ENCODE measurements at places on chromosomes 3 and 15. TPM values are rescaled to one million over a fixed set of nuclear protein-coding genes. Genes with fewer than 3 reads are reported as not detected.

GRM7 gene
- 0.16 TPM for total RNA-seq

PPP2R3A gene
- 73.4 TPM for total RNA-seq

SAMMSON gene
- not detected for total RNA-seq

- no peak for DNase-seq
These were observed 86.8 kb downstream of the MYO5A start for GRCh38 chr15:52441841-52442240.

LRRIQ4 gene
- not detected for total RNA-seq

GRCh38 chr15:22227411-22228100 lies 147.2 kb downstream of the OR4M2 start:
- no peak for DNase-seq

- DNase-seq: no peak
These were observed 33.8 kb upstream of the GREM1 start for GRCh38 chr15:32683906-32684584.

- no peak for DNase-seq
These were observed 46.8 kb downstream of the ITGB5 start for GRCh38 chr3:124840331-124840730.

BSN gene
- total RNA-seq: under 0.01 TPM

- no peak for DNase-seq
These were observed 21.4 kb downstream of the NEK11 start for GRCh38 chr3:131048030-131048429.

CCDC80 gene
- 28.4 TPM for total RNA-seq

GXYLT2 gene
- 1.5 TPM for total RNA-seq
